ENCODE measurements at places on chromosomes 7 and 10.

DNA sequence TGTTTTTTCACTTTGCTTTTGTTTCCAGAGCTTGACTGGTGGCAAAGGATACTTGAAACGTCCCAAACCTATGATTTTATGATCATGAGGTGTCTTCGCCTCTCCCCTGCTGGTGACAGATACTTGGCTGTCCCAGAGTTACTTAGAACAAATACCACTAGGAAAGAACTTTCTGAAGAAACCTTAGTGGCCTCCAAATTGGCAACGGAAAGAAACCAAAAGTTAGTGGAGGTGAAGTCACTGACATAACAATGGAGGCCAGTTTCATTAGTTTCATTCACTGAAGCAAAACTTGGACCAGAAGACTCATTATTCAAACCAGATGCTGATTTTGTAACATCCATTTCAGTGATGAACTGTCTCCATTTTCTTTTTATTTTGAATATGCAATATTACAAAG lies 68.6 kb downstream of the JAZF1 start:
- peak; percentile 27 for DNase-seq

DNA sequence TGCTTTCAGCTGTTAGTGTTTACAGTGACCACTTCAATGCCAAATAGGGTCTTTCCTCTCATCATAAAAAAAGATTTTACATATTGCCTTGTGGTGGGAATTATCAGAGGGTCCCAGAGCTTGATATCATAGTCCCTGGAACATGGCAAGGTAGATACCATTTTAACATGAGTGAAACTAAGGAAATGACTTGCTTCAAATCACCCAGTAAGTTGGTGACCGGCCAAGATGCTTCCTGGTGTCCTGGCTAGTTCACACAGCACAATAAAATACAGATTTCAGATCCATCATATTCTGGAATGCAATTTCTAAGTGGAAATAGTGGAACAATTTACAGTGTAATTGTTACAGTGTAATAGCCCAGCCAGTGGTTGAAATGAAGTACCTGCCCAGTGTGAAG lies 36.6 kb downstream of the CNNM1 start:
- no peak for DNase-seq

GRCh38 chr7:158716802-158717201 lies 12.2 kb upstream of the NCAPG2 start:
- no peak for DNase-seq

GRCh38 chr7:3238525-3239210 lies 62.4 kb upstream of the SDK1 start:
- no peak for DNase-seq

DNA sequence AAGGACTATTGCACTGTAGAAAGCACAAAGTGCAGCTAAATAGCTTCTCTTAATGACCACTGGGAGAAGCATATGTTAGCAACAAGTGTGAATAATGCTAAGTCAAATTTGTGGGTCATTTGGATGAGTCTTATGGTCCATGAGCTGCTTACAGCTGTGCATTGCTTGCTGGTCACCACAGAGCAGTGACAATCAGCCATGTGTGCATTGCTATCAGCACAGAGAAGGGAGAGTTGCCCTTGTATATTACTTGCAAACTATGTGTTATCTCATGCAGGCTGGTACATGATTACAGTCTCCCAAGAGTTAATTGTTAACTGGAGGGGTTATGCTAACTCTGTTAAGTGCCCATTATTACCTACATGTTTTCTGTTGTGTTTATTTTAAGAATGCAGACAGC lies 25.7 kb downstream of the MRPS33 start:
- DNase-seq, result no peak

GRCh38 chr10:110737886-110738634 lies 93.9 kb downstream of the RBM20 start:
- no peak for DNase-seq

DNA sequence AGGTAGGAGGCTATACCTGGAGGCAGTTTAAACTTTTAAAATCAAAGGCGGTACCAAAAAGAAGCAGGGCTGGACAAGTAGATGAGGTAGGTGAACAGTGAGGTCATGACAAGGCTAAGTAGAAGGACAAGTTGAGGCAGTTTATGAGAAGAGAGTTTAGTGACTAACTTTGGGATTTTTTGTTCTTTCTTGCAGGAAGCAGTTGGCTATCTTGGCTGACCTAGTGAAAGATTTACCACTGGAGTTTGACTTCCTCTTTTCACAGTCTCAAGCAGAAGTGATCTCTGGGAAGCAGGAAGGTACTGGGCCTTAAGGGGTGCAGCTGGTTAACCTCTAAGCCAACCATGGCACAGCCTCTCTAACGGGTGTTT lies 26.3 kb downstream of the ENTPD7 start:
- DNase-seq, result no peak

GRCh38 chr10:120279196-120279595 lies 177.8 kb upstream of the PLPP4 start:
- no peak for DNase-seq

GRCh38 chr7:17313194-17313593 lies 14.7 kb downstream of the AHR start:
- DNase-seq, result no peak

GRCh38 chr10:73136627-73137026 lies 26.4 kb downstream of the NUDT13 start:
- no peak for DNase-seq

All from eye (tissue), 1 donor.